ENCODE measurements at places on chromosomes 2 and 18.

- no peak for DNase-seq
These were observed 15.7 kb downstream of the DYNC1I2 start for GRCh38 chr2:171702781-171703556.

GRCh38 chr2:237731663-237732062 is 66.9 kb upstream of the RBM44 start:
- DNase-seq, result no peak

DNA sequence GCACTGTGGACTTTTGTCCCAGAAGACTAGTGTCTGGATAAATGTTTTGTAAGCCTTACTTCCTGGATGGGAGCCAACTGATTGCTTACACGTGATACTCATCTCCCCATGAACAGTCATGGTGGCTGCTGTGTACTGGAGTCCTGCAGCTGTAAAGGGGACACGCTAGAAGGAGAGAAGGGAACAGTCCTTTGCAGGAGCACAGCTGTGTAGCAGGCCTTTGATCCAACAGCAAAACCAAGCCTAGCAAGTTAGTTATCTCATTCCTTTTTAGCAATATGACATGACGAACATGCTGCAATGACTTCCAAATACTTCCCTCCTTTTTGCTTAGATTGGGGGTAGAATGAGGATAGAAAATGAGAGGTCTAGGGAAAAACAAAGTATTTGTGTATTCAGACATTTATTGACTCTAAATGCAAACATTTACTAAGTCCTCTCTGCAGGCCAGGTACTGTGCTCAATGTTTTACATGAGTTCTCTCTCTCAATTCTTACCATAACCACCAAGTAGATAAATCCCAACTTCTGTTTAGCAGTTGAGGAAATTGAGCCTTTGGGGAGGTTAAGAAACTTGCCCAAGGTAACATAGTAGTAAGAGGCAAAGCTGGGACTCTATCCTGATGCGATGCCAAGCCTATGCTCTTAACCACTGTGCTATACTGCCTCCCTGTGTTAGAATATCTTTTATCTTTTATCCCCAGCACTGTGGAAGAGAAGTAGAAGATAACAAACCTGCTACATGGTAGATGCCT is 55.4 kb upstream of the CD28 start:
- no peak for DNase-seq

DNA sequence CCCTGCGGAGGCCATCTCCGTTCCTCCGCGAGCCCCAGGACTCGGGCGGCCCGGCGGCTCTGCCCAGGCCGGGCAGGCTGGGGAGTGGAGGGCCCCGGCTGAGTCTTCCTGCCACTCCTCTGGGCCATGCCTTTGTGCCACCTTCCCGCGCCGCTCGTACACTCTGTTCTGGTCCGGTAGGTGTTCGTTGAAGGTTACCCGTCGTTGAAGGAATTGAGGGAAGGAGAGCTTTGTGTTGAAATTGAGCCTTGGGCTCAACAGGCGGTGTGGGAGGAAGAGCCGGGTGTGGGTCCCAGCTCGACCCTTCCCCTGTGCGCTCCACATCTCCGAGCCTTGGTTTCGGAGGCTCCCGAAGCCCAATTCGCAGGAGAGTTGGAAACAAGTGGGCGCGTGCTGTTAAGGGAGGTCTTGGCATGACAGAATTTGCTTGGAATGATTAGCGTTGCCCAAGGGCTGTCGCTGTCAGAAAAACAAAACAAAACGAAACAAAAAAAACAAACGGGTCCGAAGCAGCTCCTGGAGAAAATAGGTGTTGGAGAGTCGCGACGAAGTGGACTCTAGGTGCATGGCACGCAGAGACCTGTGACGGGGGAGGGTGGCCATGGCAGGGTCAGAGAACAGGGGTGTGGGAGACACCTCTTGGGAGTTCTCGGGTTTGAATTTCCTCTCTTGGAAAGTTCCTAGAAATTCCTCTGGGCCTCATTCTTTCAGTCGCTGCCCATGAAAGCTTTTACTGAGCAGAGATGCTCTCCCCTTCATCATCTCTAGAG is 1.2 kb upstream of the MZT2A start:
- DNase-seq, result no peak

GRCh38 chr2:105455488-105456003 is 56.7 kb upstream of the FHL2 start:
- DNase-seq, result no peak

DNA sequence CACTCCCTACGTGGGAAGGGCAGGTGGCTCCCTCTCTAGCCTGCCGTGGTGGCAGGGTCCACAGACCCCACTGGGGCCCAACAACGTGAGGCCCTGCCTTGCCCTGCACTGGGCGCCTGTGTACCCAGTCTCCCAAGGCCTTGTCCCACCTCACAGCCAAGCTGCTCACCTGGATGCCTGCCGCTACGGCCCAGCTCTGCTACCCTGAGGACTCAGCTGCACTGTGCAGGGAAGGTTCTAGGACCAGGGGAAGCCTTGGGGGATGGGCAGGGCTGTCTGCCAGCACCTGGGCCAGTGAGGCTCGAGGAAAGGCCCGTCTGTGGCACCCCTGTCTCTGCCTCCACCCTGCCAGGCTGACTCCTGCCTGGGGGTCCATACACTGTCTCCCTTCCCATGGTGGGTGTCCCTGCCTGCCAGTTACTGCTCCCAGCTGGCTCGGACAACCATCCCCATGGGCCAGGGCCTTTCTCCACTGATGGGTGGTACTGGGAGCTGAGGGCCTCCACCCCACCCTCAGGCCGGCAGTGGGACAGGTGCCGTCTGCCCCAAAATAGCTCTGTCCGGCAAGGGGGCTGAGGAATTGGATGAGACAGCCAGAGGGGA is 33.2 kb downstream of the HS6ST1 start:
- no peak for DNase-seq

DNA sequence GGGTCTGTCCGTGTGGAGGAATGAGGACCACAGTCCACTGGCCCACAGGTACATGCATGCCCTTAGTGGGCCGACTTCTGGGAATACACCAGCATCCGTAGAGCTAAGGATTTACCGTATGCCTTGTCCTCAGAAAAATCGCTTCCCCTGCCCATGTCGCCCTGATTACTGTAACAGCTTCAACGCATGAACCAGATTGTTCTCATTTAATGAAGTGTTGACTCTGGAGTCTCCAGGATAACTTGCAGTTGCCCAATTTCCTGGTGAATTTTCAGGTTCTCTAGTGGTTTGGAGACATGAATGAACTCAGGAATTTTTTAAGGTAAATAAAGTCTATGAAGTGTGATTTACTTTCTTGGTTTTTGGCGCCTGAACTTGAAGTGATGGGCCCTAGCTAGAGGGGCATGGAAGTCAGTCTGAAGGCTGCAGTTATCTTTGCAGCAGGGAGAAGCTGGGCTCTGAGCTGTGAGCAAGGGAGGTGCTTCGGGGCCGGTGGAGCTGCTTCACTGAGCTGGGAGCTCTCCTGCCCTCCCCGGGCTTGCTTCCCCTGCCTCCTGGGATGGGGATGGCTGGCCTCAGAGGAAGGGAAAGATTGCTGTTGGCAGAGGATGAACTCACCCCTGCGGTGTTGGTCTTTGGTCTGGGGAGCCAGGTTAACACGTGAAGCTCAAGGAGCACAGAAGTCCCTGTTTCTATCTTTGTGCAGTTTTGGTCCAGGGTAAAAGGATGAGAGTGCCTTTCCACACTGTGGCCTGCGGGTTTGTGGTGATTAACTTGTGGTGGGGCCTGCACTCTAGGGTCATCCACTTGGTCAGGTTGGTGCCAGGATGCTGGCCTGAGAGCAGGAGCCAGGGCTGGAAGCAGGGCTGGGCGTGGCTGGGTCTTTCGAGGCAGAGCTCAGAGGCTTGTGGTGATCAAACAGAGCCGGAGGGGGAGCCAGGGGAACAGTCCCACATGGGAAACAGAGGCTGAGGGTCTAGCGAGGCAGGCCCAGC is 28.1 kb downstream of the TCF7L1 start:
- DNase-seq, result no peak

DNA sequence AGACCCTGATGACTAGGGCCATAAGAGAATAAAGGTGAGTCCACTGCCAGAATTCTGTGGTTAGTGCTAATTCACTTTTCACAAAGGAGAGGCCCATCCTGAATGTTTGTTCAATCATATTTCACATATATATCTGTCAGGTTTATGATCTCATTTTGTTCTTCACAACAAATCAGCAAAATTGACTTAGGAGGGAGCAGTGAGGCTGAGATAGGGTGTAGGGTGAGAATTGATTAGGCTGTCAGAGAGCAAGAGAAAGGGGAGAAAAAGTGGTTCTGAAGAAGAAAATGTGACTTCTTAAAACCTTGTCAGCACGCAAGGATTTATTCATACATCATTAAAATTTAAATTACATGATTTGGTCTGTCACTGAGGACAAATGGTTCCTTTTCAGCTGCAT is 117.7 kb downstream of the FHOD3 start:
- no peak for DNase-seq

GRCh38 chr2:120235681-120236080 is 12.5 kb upstream of the TMEM185B start:
- DNase-seq, result no peak

GRCh38 chr2:236689981-236690380 is 120.4 kb downstream of the ACKR3 start:
- no peak for DNase-seq

GRCh38 chr2:190215620-190216019 is 104.0 kb downstream of the HIBCH start:
- no peak for DNase-seq

- peak; percentile 71 for DNase-seq
These were observed 61.7 kb downstream of the ZCCHC2 start for GRCh38 chr18:62584241-62585120.

DNA sequence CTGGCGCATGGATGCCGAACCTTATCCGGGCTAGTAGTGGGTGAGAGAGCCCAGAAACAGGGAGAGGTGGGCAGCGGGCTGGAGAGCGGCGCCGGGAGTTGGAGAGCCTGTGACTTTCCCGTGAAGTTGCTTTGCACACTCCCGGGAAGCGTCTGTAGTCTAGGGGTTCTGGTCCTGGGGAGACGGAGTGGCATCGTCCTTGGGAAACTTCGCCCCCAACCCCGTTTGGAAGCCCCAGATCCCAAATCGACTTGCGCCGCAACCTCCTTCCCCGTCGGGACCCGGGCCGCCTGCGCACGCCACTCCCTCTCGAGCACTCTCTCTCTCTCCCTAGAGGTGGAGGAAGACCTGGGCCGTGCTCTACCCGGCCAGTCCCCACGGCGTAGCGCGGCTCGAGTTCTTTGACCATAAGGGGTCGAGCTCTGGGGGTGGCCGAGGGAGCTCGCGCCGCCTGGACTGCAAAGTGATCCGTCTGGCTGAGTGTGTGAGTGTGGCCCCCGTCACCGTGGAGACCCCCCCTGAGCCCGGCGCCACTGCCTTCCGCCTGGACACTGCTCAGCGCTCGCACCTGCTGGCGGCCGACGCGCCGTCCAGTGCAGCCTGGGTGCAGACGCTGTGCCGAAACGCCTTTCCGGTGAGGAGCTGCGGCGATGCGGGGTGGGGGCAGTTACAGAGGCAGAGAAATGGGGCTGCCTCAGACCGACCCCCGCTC is 456 bp downstream of the DOK1 start:
- DNase-seq, result no peak

GRCh38 chr2:23241611-23242245 is 143.3 kb upstream of the KLHL29 start:
- no peak for DNase-seq

- no peak for DNase-seq
These were observed 101.8 kb downstream of the TRABD2A start for GRCh38 chr2:84778911-84779690.

GRCh38 chr2:44825702-44826101 is 115.8 kb upstream of the SIX3 start:
- no peak for DNase-seq

DNA sequence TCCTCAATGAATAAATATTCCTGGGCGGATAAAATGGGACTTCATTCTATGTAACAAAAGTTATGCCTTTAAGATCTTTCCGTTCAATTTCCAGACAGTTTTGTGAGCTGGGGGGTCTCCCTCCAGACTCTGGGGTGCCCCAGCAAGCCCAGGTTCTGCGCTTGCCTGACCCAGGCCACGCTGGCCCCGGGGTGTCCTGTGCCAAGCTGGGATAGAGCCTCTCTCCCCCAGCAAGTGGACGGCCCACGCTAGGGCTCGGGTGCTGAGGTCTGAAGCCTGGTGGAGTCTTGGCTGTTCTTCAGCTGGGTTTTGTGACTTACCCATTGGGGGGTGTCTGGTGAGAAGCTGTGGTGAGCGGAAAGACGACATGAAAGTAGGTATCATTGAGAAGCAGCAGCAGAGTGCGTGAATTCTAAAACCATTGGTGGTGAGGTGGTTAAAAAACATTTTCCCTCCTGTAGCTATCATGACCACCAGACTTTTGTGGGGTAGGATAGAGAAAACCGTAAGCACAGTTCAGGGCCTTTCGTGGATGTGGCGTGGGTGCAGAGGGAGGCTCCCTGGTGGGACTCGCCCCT is 346.8 kb downstream of the ANAPC1 start:
- no peak for DNase-seq

DNA sequence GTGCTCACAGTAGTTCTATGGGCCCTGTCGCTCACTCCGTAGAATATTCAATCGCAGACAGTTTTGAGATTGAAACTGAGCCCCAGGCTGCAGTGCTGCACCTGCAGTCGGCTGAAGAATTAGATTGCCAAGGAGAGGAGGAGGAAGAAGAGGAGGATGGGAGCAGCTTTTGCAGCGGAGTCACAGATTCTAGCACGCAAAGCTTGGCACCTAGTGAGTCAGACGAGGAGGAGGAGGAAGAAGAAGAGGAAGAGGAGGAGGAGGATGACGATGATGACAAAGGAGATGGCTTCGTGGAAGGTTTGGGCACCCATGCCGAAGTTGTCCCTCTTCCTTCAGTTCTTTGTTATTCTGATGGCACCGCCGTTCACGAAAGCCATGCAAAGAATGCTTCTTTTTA is 115.2 kb downstream of the GALNT3 start:
- DNase-seq, result no peak

All from GM12892 (cell line).